Stimulated activated CD4-positive, alpha-beta T cell treated with anti-CD3 and anti-CD28 coated beads, TNF-alpha, amount 100 ng/mL, for 48 hours (primary cell): ENCODE measurements at places on chromosomes 13 and 19.
A peak's percentile ranks its signal among the peaks of the same experiment; 100 is the strongest.

- no peak for DNase-seq
Observed at GRCh38 chr19:50925734-50926133, 14.5 kb upstream of the KLK4 start.

DNA sequence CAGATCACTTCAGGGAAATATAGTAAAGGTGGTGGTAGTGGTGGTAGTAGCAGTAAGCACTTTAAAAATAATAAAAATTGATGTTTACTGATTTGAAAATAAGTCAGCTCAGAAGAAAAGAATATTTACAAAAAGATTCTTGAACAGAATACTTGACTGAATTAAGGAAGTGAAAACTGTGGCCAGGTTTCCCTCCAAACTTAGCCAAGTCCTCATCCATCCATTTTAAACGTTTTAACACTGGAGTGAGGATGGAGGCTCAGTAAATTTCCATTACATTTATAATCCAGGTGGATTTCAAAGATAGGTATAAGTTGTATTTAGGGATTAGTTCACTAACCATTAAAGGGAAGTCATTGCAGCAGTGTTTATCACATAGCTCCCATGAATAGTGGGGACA is 221.5 kb downstream of the RGCC start:
- no peak for DNase-seq

- DNase-seq = no peak
Observed at GRCh38 chr13:24888291-24888931, 124.4 kb downstream of the RNF17 start.

GRCh38 chr13:71659404-71659803 is 207.6 kb downstream of the DACH1 start:
- no peak for DNase-seq

- DNase-seq = no peak
Observed at GRCh38 chr13:62093984-62094780, 678.5 kb upstream of the PCDH20 start.

DNA sequence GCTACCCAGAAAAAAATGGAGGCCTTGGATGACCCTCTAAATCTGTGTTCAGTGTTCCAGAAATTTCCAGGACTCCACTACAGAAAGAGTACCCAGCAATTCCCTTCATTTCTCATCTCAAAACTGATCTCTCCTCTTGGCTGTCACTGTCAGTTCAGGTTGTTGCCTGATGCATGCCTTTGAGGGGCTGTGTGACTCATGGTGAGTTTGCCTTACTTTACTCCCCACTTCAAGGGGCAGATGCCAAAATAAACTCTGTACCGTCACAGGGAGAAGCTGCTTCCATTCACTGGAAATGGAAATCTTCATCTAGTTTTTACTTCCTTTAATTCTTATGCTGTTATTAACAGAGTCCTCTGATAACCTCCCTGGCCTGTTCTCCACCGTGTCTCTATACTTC is 1075.0 kb downstream of the DIAPH3 start:
- no peak for DNase-seq

- no peak for DNase-seq
Observed at GRCh38 chr13:45243077-45243476, 42.2 kb upstream of the KCTD4 start.

DNA sequence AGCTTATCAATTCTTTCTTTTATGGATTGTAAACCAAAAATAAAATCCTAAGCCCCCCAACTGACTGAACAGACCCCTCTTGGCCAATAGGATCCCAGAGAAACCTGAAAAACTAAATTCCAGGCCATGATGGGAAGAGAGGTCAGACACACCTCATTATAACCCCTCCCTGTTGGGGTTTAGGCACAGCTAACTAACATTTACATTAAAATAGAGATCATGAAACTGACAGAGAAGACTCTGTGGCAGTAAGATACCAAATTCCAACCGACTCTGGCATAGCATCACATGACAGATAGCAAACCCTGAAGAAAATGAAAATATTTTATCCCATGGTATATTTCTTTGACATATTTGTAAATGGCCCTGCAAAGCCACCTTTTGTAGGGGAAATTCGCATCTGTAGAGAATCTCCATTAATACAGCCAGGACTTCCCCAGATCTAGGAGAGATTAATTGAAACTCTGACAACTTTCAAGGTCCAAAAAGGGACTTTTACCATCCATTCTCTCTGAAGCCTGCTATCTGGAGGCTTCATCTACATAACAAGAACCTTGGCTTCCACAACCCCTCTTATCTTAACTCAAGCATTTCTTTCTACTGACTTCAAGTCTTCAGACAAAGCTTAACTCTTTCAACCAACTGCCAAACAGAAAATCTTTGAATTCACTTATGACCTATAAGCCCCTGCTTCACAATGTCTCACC is 27.1 kb upstream of the GAS6 start:
- DNase-seq = no peak

DNA sequence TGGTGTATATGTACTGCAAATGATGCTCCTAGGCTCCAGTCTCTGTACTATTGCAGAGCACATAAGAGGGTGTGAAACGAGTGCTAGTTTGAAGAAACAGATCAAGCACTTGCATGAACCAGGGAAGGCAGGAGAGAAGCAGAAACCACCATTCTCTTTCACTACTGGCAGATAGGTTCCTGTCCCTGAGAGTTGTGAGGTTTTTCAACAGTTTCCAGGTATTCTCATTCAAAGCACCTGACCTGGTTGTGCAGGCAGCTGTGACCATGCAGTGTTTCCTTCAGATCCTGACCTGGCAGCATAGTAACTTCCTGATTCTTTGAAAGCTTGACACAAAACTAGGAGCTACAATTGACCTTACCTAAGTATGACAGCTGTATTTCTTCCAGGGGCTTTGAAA is 164.9 kb downstream of the UFM1 start:
- no peak for DNase-seq

DNA sequence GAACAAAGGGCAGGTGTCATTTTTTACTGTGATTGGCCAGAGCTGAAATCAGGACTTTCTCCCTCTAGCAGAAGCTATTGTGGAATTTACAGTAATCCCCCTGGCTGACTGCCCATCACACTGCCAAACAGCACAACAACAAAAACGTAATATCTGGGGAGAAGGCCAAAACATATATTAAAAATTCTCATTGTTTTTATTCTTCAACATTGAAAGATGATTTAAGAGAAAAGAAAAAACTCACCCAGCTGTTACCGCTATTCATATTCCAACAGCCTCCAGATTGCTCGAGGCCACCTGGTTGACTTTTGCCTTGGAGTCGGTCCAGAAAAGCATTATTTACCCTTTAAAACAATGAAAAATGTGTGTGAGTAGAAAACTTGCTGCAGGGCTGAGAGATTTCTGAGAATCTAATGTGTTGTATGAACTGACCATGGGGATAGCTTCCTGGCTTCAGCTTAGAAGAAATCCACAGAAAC is 97.2 kb downstream of the EPSTI1 start:
- no peak for DNase-seq

GRCh38 chr19:13684021-13684420 is 80.3 kb upstream of the MRI1 start:
- DNase-seq = no peak

- no peak for DNase-seq
Observed at GRCh38 chr19:1262623-1263123, 6.5 kb upstream of the CIRBP start.

GRCh38 chr19:3950871-3951861 is 18.3 kb downstream of the NMRK2 start:
- no peak for DNase-seq

DNA sequence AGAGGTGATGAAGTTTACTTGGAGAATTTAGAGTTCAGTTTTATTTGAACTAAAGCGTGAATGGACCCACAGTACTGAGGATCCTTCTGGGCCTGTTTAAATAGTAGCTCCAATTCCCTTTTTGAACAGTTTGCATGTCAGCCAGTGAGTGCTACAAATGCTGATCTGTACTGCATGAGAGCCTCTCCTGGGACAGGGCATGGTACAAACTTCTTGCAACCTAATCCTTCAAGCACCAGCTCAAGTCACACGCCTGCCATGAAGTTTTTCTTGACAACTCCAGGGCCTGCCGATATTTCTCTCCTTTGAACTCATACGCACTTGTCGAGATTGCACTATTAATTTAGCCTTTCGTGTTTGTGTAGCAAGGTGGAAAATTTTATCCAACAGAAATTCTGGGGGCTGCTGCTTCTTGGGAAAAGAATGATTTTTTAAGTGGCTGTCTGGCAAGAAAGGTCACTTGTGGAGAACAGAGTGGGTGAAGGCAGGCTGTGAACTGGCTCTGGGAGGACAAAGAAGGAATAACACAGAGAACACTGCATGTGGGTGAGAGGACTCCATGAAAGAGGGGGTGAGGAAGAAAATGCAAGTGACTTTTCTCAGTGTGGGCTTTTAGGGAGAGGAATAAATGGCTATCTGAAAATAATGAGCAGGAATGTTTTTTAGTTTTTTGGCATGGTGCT is 192.5 kb downstream of the NDFIP2 start:
- no peak for DNase-seq

DNA sequence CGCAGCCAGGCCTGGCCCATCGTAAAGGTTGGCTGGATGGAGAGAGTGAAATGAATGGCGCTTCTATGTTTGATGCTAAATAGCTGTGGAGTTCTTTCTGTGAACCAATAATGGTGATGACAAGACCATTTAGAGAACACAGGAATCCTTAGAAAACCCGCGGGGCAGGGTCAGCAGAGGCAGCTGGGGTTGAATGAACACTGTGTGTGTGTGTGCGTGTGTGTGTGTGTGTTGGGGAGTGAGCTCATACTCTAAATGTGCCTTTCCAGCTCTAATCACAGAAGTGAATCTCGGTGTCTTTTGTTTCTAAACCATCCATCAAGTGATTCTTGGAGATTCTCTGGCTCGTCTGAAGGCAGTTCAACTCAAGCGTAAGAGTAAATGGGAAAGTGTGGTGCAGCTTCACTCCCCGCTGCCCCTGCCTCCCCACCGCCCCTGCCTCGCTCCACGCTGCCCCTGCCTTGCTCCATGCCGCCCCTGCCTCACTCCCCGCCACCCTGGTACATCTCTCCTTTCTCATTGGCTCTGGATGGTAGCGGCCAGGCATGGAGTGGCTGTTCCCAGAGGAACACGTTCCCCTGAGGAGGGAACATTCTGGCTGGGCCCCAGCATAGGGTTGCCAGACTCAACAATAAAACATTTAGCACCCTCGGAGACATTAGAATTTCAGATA is 21.2 kb downstream of the TMPRSS9 start:
- no peak for DNase-seq

- DNase-seq = no peak
Observed at GRCh38 chr19:5424192-5424973, 30.8 kb upstream of the ZNRF4 start.

DNA sequence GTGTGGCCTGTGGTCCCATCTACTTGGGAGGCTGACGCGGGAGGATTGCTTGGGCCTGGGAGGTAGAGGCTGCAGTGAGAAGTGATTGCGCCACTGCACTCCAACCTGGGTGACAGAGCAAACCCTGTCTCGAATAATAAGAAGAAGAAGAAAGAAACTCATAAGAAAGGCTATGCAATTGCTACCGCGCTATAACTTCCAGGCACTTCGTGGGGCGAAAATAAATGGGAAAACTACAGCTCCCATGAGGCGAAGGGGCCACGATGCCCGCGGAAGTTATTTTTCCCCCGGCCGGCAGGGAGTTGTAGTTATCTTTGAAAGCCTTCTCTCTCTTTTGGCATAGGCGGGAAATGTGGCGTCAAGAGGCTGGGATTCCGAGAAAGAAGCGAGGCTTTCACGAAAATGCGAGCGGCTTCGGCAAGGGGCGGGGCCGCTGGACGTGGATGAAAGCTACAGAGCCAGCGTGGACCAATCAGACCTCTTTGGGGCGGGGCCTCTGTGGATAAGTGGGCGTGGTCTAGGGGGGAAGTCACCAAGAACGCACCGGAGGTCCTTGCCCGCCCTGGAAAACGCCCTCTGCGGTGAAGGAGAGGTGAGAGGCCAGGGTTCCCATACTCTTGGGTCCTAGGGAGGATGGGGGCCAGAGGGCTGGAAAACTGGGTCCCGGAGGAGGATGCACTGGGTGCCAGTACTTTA is at the start of gene NUCB1:
Gene NUCB1, plus strand, starts transcription at position 532 of the 696 bp plus-strand sequence. CDS start 485 bp downstream, outside the sequence.
- peak; percentile 99 for DNase-seq

GRCh38 chr13:90485436-90485835 is 862.1 kb upstream of the MIR17HG start:
- DNase-seq = no peak

GRCh38 chr19:5358173-5358800 is 17.7 kb upstream of the PTPRS start:
- no peak for DNase-seq
